ENCODE measurements at places on chromosomes 5 and 9. TPM values are rescaled to one million over a fixed set of nuclear protein-coding genes. Genes with fewer than 3 reads are reported as not detected.

Gene LCN9
- not detected for total RNA-seq

Gene P4HA2
- 88.9 TPM for total RNA-seq

Gene TXNDC8
- total RNA-seq, result not detected

Gene CDKN2B-AS1
- total RNA-seq, result 0.20 TPM

Gene SPINK4
- not detected for total RNA-seq

All from skin of body (tissue), 3 donors.